ENCODE measurements at places on chromosomes 1 and 21.
A peak's percentile ranks its signal among the peaks of the same experiment; 100 is the strongest.

DNA sequence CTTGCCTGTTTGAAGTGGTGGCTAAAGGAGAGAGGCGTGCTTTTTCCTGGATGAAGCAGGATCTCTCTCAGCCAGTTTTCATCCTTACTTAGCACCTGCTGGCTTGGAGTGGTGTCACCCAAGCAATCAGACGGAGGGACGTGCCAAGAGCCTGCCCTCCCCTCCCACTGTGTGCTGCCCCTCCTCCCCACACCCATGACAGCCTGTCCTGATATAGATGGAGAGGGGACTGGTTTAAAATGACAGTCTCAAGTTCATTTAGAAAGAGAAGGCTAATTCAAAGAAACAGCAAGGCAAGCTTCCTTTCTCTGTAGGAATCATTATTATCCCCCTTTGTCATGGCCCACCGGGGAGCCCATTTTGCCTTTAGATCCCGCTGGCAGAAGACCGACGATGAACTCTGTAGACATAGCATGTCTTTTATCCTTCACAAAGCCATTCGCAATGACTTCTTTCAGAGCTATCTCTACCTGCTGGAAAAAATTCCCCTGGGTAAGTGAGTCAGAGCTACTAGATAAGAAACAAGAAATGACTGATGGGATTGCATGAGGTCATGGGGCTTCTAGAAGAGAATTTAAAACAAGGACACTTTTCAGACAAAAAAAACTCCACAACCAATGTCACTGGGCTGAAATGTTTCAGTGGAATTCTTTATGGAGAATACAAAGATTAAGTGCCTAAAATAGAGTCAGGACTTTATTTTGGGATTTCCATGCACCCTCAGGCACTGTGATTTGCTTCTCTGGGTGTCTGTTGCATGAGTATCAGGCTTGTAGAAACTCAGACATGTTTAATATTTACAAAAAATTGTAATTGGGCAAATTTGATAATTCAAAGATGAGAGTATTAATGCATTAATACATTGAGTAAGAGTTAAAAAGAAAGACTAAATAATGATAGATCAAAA, at the start of gene NTMT2:
TSS of gene NTMT2 (plus strand) at position 190 of the 907 bp plus-strand sequence. CDS start at position 339, 149 bp downstream.
- DNase-seq, result no peak

- DNase-seq, result no peak
Observed at GRCh38 chr1:54887665-54888071, 673 bp upstream of the DHCR24 start.

- DNase-seq, result no peak
Observed at GRCh38 chr1:242522996-242523718, 1.3 kb downstream of the PLD5 start.

- DNase-seq, result peak; percentile 57
Observed at GRCh38 chr1:41268154-41268770, 26.2 kb upstream of the SCMH1 start.

GRCh38 chr1:201125019-201125418, 2.0 kb downstream of the ASCL5 start:
- DNase-seq, result no peak

GRCh38 chr21:34946385-34946840, 102.7 kb downstream of the RUNX1 start:
- DNase-seq, result peak; percentile 32

DNA sequence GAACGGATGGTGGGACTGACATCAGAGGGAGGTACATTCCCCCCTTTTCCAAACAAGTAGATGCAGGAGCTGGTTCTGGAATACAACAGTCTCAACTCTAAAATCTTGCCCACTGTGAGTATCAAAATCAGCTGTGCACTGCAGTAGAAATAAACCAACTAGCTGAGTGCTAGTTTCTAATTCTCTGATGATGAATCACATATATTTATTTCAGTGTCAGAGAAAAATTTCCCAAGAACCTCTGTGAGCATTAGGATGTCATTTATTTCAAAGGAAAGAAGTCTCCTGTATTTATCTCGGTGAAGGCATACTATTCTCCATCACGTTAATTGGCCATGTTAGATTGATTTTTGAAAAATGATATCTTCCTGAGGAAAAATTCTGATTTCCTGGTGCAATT, 67.1 kb downstream of the LHX9 start:
- DNase-seq, result no peak

GRCh38 chr21:44931501-44932407, 8.1 kb upstream of the SLX9 start:
- no peak for DNase-seq

DNA sequence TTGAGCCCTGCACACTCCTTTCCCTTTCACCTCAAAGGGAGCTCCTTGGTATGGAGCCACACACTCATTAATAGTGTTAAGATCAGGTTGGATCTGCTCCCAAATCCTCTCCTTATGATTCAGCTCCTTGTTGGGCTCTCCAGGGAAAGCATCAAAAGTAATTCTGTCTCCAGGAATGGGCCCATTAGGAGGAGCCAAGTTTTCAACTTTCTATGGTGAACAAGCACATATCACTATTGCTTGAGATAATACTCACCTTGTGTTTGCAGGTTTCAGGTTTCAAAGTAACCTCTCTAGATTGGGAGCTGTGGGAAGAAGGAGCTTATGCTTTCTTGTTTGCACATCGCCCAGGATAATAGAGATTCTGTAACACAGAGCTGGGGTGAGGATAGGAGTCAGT, 164.8 kb downstream of the TNFSF18 start:
- DNase-seq, result no peak

- no peak for DNase-seq
Observed at GRCh38 chr1:110309139-110309538, 30.0 kb upstream of the RBM15 start.

GRCh38 chr1:21781815-21782348, 1.1 kb downstream of the USP48 start:
- DNase-seq, result no peak

GRCh38 chr1:226568975-226569741, 20.6 kb downstream of the STUM start:
- DNase-seq, result no peak

DNA sequence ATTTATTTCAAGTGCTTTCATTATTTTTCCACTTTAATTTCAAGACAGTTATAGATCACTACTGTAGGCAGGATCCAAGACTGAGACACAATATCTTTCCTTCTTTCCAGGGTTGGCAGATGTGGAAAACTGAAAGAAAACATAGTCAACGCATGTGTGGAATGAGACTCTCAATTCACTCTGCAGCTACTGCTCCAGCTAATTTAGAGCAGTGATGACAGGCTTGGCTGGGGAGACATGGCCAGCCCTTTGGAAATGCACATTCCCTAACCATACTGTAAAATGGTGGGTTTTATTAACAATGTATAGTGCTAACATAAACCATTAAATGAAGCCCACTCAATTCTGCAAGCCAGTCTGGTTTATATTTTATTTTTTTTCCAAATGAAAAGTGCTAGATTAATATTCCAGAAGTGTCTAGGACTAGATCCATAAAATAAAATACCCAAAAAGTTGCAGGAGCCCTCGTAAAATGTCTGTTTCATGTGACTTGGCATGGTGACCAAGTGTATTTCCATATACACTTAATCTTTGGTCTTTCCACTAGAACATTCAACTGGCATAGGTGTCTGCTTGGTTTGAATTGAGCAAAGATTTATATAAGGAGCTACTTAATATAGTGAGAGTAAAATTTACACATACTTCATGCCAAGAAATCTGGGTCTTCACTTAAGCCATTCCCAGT, 32.9 kb downstream of the COL11A1 start:
- no peak for DNase-seq

- no peak for DNase-seq
Observed at GRCh38 chr1:56966698-56966999, 834 bp upstream of the C8B start.

GRCh38 chr1:11204396-11205190, 15.4 kb downstream of the ANGPTL7 start:
- no peak for DNase-seq

DNA sequence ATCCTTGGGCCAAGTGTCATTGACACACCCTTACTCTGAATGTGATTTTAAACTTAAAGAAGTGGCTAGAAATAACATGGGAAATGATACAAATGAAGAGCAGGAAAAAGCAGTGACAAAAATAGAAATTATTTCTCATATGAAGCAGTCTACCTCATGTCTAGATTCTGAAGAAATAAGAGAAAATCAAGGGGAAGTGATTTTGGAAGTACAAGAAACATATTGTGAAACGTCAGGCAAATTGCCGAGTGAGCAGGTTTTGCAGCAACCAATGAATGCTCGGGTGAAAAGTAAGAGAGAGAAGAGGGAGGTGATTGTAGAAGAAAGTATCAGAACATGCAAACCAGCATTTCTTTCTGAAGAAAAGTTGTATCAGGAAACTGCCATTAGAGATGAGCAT, 130.7 kb downstream of the MACF1 start:
- DNase-seq, result no peak

- DNase-seq, result peak; percentile 64
Observed at GRCh38 chr1:235642011-235642942, 7.3 kb downstream of the GNG4 start.

GRCh38 chr1:243848165-243848857, 1.7 kb downstream of the AKT3 start:
- peak; percentile 13 for DNase-seq

GRCh38 chr1:89939693-89940438, 55.0 kb upstream of the ZNF326 start:
- no peak for DNase-seq

DNA sequence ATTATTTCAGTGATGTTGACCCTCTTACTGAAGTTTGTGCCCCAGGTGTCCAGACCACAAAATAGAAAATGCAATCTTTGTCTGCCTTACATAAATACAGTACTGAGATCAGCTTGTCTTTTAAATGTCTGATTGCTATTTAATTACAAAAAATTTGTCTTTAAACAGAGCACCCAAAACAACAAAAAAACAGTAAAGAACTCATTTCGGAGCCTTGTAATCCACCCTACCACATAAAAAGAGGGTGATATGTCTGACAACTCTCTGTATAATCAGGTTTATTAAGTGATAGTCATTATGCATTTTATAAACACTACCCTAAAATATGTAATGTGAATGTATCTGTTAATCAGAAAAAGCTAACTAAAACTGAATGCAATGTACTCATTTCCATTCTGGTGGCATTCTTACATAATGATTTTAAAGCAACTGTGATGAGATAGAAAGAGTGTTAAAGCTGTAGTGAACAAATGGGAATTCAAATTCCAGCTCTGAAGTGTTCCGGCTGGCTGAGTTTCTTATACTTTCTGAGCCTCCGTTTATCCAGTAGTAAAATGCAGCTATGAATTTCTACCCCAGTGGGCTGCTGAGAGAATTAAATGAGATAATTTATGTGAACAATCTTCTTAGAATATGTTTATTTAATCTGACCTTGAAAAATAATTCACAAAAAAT, 486.6 kb downstream of the USP25 start:
- DNase-seq, result no peak

DNA sequence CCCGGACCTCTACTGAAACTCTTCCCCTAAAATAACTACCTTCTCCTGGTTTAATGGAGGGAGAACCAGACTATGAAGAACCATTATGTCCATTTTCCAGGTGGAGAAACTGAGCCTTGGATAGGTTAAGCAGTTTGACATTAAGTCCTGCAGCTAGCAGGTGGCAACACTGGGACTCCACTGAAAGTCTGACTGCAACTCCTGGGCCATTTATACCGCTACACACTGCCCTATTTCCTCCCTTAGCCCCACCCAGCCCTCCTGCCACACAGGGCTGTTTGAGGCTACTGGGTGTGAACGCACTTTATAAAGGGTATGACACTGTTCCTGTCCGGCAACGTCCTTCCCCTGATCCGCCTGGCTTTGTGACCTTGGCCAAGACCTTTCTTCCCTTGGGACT, 511 bp upstream of the INPP5B start:
- no peak for DNase-seq

DNA sequence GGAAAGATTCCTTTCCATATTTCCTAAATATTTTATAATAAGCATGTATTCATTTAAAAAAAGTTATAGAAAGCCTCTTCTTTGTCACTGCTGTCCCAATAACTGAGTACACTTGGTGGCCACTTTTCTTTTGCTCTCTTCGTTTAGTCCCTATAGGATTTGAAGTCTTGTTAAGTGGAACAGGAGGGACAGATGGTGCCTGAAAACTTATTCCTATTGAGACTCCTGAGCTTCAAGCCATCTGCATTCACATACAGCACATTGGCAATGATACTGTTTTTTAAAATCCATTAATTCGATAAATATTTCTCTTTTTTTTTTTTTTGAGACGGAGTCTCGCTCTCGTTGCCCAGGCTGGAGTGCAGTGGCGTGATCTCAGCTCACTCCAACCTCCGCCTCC, 2.0 kb upstream of the ZBTB40 start:
- DNase-seq, result no peak

GRCh38 chr1:153547560-153548551, 1.2 kb downstream of the S100A3 start:
- no peak for DNase-seq

- no peak for DNase-seq
Observed at GRCh38 chr21:34336245-34336644, 27.6 kb upstream of the KCNE2 start.

GRCh38 chr1:53379662-53380002, 51.8 kb upstream of the LRP8 start:
- no peak for DNase-seq

DNA sequence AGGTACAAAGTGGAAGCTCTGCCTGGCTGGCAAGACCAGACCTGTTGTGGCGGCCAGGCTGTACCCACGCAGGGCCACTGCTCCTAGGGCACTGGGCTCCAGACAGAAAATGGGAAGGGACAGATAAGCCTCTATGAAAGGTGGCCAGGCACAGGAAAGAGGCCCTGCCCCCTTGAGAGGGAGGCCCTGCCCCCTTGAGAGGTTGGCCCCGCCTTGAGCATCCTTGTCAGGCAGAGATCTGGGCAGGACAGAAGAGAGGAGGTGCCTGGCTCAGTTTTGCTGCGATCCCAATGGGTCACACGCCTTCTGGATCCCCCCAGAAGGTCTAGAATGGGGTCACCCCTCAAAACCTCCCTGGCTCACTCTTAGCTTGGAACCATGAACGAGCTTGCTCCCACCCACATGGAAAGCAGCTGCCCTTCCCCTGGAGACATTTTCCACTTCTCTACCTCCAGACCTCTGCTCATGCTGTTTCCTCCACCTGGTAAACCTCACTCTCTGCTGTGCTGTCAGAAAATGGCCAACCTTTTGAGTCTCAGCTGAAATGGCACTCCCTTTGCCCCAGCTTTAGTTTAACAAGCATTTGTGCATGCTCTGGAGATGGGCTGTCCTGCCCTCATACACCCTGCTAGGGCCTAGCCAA, 17.5 kb upstream of the ECE1 start:
- no peak for DNase-seq

DNA sequence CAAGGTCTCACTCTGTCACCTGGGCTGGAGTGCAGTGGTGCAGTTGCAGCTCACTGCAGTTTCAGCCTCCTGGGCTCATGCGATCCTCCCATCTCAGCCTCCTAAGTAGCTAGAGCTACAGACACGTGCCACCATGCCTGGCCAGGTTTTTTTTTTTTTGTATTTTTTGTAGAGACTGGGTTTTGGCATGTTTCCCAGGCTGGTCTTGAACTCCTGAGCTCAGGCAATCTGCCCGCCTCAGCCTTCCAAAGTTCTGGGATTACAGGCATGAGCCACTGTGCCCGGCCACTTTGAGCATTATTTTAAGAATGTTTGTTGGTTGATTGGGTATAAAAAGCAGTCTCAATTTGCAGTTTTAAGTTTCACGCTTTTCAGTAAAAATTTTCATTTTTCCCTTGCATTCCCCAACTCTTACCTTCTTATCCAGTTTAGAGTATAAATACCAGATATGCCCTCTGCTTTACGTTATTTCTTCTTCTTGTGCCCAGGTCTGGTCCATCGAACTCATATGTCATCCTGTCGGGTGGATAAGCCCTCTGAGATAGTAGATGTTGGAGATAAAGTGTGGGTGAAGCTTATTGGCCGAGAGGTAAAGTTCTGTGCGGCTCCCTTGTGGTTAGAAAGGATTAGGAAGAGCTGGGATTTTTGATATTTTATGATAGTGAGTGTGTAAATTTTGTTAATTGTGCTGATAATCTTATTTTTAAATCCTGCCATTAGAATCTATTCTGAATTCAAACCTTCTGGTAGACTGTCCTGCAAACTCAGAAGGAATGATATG, 36.0 kb downstream of the FABP3 start:
- DNase-seq, result no peak

All from CD4-positive, alpha-beta T cell treated with Interleukin-15 for 4 hours (primary cell).